ENCODE measurements at places on chromosomes 7 and 10.

DNA sequence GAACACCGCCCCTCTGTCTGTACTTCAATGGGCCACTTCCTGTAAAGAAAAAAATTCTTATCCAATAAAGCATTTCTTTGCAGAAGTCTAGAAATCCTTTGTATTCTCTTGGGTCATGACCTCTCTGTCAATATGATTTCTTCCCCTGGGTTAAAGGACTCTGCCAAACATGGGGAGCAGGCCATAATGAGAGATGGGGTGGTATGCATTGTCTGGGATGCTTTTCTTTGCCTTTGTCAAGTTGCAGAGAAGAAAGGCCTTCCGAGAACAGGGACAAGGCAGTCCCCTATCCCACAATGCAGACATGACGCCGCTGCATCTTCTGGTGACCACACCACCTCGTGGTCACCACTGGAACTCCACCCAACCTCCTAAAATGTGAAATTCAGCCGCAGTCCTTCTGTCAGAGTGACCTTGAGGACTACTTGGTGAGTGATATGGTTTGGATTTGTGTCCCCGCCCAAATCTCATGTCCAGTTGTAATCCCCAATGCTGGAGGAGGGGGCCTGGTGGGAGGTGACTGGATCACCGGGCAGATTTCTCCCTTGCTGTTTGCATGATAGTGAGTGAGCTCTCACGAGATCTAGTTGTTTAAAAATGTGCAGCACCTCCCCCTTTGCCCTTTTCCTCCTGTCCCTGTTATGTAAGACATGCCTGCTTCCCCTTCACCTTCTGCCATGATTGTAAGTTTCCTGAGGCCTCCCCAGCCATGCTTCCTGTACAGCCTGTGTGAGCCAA is 15.2 kb upstream of the FRMPD2 start:
- no peak for DNase-seq

GRCh38 chr10:11863353-11864109 is 40.4 kb downstream of the PROSER2 start:
- peak; percentile 40 for DNase-seq

GRCh38 chr7:74452748-74453321 is 871 bp upstream of the GTF2IRD1 start:
- DNase-seq = no peak

DNA sequence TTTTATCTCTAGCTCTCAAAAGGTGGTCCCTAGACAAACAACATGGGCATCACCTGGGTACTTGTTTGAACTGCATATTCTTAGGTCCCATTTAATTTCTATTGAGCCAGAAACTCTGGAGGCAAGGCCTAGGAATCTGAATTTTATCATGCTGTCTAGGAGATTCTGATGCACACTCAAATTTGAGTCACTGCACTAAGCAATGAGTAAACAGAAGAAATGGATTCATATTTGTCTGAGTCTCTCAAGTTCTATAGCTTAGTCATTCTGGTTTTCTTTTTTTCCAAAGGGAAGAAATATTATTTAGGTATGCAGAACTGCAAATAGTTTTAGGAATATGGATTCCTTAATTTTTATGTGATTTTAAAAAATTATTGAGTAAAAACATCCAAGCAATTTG is 185.5 kb downstream of the SEMA3A start:
- no peak for DNase-seq

- no peak for DNase-seq
These were observed 29.1 kb downstream of the FOXL3 start for GRCh38 chr7:318878-319661.

DNA sequence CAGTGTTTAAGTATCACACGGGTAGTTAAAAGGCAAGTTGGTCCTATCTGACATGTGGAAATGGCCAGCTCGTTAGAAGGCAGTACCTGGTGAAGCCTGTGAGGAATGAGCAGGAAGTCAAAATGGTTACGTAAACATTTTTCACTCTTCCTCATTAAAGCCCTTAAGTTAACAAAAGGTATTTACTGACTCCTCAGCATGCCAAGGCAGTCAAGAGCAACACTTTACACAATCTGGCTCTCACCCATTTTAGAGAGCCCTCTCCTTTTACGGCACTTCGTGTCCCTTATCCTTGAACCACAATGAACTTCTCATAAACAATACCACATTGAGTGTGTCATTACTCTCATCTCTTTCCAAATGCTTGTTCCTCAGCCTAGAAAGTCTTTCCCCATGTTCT is 11.0 kb upstream of the RSBN1L start:
- DNase-seq = no peak

- no peak for DNase-seq
These were observed 147.5 kb downstream of the WDR37 start for GRCh38 chr10:1203704-1204103.

GRCh38 chr10:123007558-123008354 is 839 bp downstream of the IKZF5 start:
- DNase-seq = peak; percentile 15

GRCh38 chr7:128879461-128879938 is 16.8 kb downstream of the ATP6V1F start:
- DNase-seq = no peak

DNA sequence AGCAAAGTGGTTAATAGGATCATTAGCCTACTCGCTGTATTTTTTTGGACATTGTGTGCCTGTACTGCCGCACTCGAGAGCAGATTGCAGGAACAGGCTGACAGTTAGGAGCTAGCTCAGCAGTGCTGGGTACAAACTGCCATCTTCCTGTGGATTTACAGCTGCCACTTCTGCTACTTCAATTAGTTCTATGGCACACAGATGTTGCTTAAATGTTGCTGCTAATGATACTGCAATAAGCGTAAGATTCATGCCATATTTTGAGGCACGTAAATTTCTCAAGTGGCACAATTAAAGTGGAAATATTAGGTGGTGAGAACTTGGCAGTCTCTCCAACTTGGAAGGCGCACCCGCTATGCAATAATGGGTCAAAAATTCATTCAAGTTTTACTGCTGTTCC is 171.9 kb downstream of the EBF3 start:
- DNase-seq = no peak

GRCh38 chr7:42694894-42695507 is 216.9 kb downstream of the C7orf25 start:
- DNase-seq = no peak

DNA sequence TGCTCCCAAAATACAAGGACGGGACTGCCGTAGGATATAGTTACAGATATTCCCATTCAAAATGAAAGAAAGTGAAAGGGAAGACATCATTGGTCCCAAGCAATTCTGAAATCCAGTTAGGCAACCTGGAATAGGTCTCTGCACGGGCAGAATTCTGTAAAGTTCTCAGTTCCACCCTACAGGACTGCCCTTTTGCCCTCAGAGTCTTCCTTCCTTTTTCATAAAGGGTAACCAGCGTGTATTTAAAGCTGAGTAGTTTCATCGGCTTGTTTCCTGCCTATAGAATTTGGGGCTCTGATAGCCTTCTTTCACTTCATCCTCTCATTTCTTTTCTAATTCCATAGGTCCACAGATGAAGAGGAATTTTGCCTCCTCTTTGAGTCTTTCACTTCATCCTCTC is 20.0 kb downstream of the COPG2 start:
- no peak for DNase-seq

DNA sequence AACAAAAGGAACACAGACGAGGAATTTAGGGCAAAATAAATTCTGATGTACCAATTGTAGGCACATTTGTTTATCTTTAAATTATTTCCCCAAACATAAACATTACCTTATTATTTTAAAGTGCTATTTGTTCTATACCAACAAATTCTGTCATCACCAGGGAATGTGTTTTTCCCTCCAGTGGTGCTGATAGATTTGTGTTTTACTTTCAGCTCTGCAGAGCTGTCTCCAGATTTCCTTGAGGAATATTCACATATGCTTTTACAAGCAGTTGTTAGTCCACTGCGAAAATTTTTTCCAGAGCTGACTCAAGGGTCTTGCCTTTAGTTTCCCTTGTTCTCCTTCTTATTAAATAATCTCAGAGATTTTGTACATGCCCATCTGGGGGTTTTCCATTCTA is 362.8 kb downstream of the PHF14 start:
- DNase-seq = no peak

GRCh38 chr7:137850571-137850970 is 3.8 kb upstream of the DGKI start:
- DNase-seq = no peak

- DNase-seq = no peak
These were observed 29.8 kb downstream of the FAM20C start for GRCh38 chr7:221978-222715.

DNA sequence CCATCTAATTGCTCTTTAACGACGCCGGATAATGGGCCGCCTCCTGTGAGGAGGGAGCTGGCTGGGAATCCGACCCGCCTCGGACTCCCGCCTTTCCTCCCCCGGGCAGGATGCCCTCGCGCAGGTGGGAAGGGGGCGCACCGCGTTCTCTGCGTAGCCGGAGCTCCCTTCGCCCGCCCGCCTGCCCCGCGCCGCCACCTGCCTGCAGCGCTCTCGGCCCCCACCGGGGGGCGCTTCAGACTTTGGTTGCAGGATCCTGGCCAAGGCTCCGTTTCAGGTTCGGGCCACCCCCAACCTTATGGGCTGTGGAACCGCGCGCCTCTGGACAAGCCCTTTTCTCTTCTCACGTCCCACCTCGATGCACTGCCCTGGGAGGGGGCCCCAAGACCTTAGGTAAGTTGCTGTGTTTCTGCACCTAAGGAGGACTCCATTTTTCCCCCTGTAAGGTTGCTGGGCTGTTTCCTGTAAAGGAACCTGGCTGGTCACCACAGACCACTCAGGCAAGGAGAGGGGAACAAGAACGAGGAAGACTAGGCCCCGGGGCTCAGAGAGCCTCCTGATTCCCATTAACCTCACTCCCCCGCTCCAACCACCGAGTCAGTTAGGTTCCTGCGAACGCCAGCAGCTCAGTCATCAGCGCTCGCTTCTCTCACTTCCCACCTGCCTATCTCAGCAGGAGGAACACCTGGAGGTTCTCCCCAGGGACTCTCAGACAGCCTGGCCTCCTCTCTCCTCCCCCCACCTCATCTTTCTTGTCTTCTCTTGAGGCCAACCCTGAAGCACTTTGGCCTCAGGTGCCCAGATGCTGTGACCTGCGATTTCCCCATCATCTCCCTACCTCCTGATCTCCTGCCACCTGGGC is 11.3 kb upstream of the KAZALD1 start:
- DNase-seq = peak; percentile 69

DNA sequence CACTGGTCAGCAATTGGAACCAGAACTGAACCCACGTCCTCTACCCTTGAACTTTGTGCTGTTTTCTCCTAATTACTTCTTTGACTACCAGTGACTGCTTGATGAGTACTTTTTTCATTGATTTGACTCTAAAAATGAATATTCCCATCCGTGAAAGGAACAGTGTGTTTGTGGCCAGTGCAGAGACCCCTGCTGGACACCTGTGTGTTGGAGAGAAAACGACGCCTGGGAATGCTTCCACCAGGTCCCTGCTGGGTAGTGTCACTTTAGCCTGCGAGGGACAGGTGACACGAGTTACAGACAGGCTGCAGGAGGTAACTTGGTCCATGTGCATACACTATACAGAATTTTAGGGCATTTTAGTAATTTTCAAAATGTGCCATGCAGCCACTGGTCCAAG is 6.8 kb upstream of the GJD4 start:
- DNase-seq = no peak

DNA sequence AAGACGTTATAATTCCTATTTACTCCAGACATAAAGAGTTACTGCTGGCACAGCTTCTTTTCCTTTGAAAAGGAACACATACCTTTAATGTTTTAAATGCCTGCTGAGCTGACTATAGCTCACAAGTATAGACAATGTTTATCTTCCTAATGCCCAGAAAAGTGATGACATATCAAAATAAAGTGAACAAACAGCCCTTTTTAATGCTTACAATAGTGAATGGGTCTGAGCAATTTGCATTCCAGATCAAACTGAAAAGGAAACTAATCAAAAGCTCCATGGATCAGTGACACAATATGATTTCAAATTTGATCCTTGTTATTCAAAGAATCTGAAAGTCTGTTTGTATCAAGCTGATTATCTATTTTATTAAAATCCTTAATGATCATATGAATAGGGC is 233.6 kb upstream of the SEMA3E start:
- no peak for DNase-seq

DNA sequence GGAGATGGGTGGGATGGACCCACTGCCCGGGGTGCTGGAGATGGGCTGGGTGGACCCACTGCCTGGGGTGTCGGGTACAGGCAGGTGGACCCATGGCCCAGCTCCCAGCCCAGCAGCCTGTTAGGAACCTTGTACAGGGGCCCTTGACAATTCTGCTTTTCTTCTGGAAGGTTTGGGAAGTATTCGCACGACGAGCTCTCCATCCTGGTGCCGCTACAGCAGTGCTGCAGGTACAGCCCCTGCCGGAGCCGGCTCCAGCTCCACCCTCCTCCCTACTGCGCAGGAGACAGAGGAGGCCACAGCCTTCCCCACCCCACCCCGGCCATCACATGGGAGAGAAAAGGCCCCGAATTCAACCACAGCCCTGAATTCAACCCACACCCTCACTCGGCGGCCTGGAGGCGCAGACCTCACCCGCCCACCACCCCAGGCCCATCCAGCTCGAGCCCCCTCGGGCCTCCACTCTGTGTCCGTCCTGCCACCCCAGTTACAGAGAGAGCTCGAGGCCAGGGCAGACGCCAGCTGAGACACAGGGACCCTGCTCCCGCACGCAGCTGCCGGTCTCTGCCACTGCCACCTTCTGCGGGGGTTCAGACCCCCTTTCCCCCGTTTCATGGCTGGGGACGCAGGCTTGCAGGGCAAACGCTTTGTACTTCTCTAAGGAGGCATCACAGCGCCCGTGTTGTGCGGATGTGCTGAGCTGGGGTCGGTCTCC is 31.3 kb upstream of the FOXL3 start:
- no peak for DNase-seq

DNA sequence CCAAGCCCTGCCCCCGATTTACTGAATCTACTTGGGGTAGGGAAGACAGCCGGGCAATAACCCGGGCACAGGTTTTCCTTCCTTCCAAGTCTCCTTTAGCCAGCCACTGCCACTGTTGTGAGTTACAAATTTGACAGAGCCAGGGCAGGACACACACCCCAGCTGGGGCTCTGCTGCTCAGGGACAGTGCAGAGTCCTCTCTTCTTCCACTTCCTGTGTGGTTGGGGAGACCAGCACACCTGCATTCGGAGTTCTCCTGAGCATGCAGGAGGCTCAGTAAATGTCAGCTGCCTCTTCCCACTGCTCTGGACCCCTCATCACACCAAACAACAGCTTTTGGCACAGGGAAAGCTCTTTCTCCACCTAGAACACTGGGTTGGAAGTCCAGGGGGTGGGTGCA is 21.3 kb downstream of the CHST15 start:
- no peak for DNase-seq
